ENCODE measurements at places on chromosomes 16 and 17. TPM values are rescaled to one million over a fixed set of nuclear protein-coding genes. Genes with fewer than 3 reads are reported as not detected.

GSG1L gene
- total RNA-seq: 0.08 TPM

DNA sequence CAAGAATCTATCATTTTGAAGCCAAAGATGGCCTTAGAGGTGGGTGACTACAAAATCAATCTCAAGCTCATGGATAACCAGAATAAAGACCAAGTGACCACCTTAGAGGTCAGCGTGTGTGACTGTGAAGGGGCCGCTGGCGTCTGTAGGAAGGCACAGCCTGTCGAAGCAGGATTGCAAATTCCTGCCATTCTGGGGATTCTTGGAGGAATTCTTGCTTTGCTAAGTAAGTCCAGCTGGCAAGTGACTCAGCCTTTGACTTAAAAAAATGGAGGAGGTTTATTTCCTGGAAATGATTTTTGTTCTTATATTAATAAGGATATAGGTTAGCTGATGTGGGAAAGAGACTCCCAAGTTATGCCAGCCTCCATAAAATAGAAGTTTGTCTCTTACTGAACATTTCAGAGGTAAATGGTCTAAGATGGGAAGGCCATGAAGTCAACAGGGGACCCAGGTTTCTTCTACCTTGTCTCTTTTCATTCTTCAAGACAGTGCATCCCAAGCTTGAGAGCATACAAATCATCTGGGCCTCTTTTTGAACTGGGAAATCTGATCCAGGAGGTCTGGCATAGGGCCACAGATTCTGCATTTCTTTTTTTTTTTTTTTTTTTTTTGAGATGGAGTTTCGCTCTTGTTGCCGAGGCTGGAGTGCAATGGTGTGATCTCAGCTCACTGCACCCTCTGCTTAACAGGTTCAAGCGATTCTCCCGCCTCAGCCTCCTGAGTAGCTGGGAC, 19.8 kb upstream of the TANGO6 start:
- no peak for DNase-seq

KRT24 gene
- not detected for total RNA-seq

DNA sequence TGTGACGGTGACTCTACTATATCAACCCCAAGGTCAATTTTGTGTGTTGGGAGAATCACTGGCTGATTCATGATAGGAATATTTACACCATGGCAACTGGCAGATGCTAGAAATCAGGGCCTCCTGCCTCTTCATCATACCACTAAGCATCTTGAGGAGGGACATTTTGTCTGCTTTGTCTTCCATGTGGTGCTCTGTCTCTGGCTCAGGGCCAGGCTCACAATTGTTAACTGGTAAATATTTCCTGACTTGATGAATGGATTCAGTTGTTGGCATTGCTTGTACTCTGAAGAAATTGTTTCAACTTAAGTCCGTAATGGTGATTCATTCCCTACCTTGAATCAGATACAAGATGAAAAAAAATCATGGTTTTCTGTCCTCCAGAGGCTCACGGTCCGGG, 292.7 kb downstream of the HAPSTR1 start:
- DNase-seq: no peak

- no peak for DNase-seq
Measured at GRCh38 chr16:81175325-81175891, 63.1 kb upstream of the BCO1 start.

DNA sequence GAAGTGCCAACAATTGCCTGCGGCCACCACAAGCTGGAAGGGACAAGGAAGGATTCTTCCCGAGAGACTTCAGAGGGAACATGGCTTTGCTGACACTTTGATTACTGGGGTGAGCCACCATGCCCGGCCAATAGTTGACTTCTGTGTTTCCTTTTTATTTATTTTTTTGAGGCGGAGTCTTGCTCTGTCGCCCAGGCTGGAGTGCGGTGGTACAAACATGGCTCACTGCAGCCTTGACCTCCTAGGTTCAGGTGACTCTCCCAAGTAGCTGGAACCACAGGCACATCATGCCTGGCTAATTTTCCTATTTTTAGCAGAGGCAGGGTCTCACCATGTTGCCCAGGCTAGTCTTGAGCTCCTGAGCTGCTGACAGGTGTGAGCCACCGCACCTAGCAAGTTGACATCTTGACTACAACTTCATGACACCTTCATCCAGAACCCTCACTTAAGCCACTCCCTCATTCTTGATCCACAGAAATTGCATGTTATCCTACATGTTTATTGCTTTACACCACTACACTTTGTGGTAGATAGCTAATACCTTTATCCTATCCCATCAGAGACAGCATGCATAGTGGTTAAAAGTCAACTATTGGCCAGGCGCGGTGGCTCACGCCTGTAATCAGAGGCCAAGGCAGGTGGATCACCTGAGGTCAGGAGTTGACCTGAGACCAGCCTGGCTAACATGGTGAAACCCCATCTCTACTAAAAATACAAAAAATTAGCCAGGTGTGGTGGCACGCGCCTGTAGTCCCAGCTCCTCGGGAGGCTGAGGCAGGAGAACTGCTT, 16.1 kb upstream of the GPRC5C start:
- no peak for DNase-seq

DNA sequence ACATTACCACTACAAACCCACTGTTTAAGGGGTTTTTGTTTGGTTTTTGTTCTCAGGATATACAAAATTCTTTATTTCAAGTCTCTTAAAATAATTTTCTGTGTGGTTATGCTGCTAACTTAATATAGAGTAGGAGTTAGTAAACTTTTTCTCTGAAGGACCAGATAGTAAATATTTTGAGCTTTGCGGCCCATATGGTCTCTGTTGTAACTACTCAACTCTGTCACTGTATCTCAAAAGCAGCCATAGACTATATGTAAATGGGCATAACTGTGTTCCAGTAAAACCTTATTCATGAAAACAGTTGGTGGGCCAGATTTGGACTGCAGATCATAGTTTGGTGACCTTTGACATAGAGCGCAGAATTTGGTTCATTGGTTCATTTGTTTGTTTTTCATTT, 7.2 kb downstream of the TANGO6 start:
- DNase-seq: no peak

MEIOC gene
- total RNA-seq: 0.82 TPM

- no peak for DNase-seq
Measured at GRCh38 chr17:77182205-77183172, 41.7 kb downstream of the SEC14L1 start.

GRCh38 chr17:64779376-64780095, 117.4 kb upstream of the SMURF2 start:
- no peak for DNase-seq

DNA sequence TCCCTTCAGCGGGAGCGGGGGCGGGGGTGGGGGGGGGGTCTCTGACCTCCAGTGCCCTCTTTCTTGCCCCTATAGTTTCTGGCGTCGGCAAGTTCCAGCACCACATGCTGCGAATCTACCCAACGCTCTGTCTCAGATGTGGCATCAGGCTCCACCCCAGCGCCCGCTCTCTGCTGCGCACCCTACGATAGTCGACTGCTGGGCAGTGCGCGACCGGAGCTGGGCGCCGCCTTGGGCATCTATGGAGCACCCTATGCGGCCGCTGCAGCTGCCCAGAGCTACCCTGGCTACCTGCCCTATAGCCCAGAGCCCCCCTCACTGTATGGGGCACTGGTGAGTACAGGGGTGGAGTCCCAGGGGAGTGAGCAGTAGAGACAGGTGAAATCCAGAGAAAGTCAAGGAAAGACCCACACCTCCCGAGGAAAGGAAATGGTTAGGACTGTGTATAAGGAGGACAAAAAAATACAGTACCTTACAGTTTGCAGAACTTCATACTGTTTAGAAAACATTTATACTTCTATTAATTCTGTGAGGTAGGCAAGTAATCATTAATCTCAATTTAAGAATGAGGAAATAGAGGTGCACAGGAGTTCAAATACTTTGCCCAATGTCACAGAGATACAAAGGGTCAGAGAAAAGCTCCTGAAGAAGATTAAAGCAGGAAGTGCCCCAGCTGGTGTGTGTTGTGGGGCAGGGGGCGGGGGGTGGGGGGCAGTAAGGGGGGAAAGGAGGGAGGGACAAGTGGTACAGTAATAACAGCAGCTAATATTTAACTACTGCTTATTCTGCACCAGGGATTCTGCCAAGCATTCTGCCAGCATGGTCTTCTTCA, 2.5 kb downstream of the IRX6 start:
- DNase-seq: no peak

- DNase-seq: no peak
Measured at GRCh38 chr16:27963471-27963965, 100.0 kb downstream of the GSG1L start.

DNA sequence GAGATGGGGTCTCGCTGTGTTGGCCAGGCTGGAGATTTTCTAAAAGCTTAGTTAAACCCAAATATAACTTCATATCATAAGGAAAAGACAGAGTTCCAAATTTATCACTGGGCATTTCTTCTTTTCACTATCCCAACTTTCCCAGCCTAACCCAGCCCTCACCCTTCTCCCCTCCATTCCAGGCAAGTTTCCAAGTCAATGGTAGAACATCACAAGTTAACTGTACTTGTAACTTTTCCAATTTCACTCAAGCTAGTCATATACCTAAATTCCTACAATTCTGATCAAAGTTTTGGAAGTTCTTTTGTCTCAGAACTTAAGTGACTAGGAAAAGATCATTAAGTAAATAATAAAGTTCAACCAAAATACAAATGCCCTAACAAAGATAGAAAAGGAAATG, 61.2 kb downstream of the USP32 start:
- no peak for DNase-seq

DNA sequence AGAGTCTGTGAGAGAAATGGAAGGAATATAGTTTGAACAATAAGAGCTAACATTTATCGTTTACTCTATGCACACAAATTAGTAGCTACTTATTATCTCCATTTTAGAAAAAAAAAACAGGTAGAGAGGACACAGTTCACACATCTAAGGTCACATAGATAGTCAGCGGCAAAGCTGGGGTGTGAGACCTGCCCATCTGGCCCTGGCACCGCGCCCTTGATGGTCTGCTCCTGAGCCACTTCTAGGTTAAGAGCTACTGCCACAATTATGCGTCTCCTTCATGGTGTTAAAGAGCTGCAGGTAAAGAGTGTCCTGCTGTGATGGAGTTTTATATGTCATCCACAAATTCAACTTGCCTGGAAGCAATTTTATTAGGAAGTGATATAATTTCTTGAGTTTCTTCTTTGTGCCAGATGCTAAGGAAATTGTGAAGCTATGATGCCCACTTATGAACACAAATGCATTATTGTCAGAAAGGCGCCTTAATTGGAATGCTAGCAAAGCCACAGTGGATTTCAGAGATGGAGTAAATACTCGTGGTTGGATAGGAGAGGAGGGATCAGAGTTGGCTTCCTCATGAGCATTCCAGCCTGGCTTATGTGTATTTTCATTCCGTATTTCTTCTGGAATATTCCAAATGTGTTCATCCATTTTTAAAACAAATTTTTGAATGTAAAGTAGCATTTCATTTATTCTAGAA, 21.3 kb upstream of the MFSD6L start:
- DNase-seq: no peak

DNA sequence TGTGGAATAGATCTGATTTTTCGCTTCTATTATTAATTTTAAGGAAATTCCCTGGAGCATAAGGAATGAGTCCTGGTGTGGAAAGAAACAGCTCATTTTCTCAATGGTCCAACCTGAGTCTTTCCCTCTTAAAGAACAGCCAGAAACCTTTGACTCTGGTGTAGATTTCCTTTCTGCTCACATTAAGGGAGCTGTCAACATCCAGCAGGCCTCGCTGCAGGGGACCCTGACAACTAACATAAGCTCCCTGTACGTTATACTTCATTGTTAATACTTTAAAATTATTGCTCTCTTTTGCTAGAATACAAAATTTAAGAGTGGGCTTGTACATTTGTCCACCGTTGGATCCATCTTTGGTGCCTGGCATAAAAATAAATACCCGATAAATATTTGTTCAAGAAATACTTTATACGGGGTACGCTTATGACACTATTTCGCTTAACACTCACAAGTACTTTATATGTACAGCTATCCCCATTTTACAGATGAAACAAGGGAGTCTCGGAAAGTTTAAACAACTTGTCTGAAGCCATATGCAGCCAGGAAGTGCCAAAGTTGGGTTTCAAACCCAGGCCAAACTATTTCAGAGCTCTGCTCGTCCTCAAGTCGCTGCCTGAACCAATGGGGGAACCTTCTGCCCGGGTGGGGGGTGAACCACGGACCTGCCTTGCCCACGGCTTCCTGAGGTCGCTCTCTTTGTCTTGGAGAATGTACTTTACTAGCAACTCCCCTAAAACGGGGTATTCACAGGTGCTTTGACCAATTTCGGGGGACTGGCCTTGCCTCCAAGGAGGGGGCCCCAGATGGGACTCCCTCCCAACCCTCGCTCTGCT, 611 bp downstream of the SMARCE1 start:
- no peak for DNase-seq

SLC6A2 gene
- total RNA-seq: 0.10 TPM

DNA sequence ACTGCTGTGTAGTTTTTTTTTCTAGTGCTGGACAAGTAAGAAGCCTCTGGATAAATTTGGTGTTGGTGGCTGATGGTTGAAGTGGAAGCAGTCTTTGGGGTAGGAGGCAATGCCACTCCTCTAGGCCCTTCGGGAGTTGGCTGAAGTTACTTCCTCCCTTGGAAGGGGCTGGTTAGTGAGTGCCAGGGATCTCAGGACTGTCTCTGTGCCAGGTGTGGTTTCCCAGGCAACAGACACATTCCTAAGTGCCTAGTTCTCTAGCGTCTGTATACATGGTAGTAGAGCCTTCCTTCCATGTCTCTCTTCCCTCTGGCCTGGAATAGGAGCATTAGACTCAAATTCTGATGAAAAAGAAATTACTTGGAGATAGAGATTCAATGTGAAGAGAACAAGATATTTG, 15.3 kb downstream of the TMEM98 start:
- no peak for DNase-seq

ABCC3 gene
- 128 TPM for total RNA-seq

NDRG4 gene
- total RNA-seq: 5.1 TPM

- no peak for DNase-seq
Measured at GRCh38 chr16:85567935-85568334, 45.2 kb upstream of the GSE1 start.

DNA sequence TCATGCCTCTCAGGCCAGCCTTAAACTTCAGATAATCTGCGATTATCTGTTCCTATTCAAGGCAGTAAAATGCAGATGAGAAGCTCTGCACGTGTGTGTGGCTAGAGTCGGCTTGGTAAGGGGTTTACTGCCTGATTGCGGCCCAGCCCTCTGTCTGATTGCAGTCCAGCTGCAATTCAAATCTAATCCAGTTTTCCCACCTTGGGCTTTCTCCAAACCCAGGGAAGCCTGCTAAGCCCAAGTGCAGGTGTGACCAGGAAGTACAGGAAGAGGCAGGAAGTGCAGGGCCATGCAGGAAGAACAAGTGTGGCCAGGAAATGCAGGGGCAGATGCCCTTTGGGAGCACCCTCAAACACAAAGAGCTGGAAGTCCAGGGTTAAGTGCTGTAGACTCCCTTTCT, 314.9 kb downstream of the CEP112 start:
- DNase-seq: no peak

DNA sequence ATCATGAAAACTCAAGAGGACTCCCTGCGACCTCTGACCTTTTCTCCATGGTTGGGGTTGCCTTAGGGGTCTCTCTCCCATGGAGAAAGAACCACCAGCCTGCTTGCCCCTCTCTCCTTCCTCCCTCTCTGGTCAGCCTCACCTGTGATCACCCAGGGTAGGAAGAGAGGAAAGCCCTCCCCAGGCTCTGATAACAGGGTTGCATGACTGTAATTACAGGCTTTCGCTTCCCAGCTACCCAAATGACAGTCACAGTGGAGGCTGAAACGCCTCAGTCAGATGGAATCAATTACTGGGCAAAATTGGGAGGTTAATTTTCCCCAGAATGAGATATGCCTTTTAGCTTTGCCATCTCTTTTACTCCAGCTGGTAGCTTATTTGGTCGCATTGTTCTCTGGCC, 265.8 kb upstream of the SOX9 start:
- DNase-seq: no peak

All from Panc1 (cell line).